Activated CD4-positive, CD25-positive, alpha-beta regulatory T cell (primary cell): ENCODE measurements at places on chromosomes 2 and 18.

GRCh38 chr18:13376298-13376840 lies 157.8 kb downstream of the LDLRAD4 start:
- peak; percentile 37 for DNase-seq

DNA sequence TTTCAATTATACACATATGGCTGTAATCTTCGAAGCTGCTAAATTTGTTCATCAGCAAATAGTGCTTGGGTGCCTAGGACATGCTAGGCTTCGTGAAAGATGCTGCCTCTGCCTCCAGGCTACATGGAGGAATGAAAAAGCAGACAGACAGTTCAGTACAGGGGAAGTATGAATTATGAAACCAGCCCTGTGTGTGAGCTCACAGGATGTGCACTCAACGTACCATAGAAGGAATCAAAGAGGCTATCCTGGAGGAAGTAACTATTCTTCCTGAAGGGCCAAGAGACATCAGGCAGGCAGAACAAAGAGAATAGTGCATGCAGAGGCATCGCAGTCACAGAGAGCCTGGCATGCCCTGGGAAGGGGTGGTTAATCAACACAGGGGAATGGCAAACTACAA lies 61.4 kb downstream of the DYM start:
- no peak for DNase-seq

- DNase-seq: no peak
Measured at GRCh38 chr2:69335311-69335710, 51.7 kb downstream of the GFPT1 start.

DNA sequence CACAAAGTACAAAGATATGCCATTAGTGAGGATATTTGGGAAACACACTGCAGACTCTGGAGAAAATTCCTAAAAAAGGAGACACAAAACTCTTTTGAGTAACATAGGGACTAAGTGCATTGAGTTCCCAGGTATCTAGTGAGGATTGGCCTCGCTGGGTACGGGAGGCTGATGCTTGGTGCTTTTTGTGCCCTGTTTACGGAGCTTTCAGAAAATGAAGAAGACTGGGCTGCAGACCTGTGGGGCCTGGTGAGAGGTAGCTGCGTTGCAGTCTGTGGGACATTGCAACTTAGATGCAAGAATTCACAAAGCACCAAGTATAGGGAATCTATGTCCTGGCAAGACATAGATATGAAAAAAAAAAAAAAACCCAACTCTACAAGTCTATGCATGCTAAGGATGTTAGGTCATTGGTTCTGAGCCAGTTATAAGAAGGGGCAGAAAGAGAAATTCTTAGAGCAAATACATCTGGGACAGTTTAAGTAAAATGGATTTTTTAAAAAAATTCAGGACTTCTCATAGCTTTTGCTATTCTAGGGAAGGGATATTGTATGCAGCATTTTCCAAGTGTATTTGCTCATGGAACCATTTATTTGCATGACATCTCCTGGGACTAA lies 156.0 kb downstream of the SLC4A3 start:
- DNase-seq: no peak

GRCh38 chr18:79371561-79372121 lies 24.1 kb upstream of the NFATC1 start:
- no peak for DNase-seq

- DNase-seq: no peak
Measured at GRCh38 chr2:157508676-157509075, 64.8 kb upstream of the CYTIP start.

- DNase-seq: no peak
Measured at GRCh38 chr2:239289545-239289944, 111.3 kb downstream of the HDAC4 start.

DNA sequence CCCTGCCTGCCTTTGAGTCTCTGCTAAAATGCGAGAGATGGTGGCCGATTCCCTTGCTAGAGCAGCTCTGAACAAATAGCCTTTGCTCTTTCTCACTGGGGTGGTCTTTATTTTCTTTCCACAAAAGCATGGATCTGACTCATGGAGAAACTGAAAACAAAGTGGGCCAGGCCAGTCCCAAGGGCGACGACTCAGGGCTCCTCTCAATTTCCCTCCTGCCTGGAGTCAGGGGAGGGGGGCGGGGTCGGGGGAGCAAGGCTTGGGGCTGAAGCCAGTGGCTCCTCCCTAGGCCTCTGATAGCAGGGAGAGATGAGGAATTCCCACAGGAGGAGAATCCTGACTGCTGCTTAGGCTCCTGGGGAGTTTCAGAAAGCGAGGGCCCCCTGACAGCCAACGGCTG lies 17.1 kb upstream of the IL1R2 start:
- DNase-seq: no peak

DNA sequence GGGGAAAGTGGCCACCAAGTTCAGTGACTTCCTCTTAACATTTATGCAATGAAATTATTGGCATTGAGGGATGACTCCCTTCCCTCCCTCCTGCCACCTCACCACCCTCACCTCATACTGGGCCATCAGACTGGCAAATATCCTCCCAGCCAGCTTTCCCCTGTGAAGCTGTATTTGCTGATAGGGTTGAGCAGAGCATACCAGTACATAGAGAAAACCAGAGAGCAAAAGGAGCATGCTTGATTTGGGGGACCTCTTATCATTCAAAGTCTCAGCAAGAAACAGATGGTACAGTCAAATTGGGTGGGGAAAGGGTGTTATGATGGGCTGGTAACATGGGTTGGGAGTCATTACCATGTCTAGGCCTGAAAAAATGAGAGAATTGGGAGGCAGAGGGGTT lies 19.1 kb upstream of the B3GNT2 start:
- no peak for DNase-seq

DNA sequence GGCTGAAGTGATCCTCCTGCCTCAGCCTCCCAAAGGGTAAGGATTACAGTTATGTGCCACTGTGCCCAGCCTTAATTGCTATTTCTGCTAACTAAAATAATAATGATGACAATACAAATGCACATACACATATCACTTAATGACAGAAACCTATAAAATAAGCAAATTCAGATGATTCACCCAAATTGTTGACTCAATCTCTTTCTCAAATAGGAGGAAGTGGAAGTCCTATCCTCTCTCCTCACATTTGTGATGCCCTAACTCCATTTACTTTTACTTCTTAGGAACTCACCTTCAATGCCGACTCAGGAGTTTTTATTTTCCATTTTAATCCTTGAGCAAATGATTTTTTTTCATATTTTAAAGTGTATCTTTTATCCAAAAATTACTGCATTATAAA lies 24.5 kb upstream of the RAPH1 start:
- no peak for DNase-seq

- no peak for DNase-seq
Measured at GRCh38 chr18:63427558-63427957, 5.3 kb upstream of the VPS4B start.

DNA sequence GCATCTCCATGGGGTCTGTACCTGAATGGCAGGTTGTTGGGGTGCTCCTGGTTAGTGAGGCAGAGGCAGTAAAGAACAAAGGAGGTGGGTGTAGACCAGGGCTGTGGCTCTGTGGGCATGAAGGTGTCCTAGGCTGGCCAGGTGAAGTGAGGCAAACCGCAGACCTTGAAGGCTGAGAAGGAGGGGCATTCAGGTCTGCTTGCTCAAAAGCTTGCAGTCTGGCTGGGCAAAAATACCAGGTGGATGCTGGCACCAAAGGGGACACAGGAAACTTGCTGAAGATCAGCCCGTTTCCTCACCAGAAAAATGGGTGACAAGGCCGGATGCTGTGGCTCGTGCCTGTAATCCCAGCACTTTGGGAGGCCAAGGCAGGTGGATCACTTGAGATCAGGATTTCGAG lies 6.7 kb upstream of the B3GNT2 start:
- DNase-seq: no peak

DNA sequence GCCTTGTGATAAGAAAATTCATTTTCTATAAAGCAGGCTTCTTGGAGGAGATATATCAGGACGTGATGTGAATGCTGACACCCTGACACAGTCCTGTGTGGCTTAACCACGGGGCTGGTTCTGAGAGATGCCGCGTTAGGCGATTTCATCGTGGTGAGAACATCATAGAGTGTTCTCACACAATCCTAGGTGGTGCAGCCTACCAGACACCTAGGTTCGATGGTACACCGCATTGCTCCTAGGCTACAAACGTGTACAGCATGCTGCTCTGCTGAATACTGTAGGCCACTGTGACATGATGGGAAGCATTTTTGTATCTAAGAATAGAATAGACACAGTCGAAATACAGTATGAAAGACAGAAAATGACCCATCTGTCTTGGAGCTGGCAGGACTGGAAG lies 82.5 kb downstream of the TNFRSF11A start:
- DNase-seq: no peak

GRCh38 chr2:241391892-241392665 lies 36.0 kb downstream of the FARP2 start:
- no peak for DNase-seq

- DNase-seq: no peak
Measured at GRCh38 chr2:222434204-222434603, 9.9 kb downstream of the SGPP2 start.
